ENCODE measurements at places on chromosomes 6 and 20.

DNA sequence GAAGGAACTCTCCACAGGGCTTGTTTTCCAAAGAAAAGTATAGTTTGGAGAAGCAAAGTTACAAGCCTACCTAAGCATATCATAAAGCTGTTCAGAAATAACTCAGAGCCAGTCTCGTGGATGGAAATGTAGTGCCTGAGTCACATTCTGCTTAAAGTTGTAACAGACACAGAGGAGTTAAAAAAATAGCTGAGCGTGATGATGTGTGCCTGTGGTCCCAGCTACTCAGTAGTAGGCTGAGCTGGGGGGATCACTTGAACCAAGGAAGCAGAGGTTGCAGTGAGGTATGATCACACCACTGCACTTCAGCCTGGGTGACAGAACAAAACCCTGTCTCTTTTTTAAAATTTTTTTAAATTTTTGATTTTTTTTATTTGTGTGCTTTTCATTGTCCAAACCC lies 6.6 kb downstream of the ALDH5A1 start:
- DNase-seq, result no peak

- DNase-seq, result no peak
These were observed 648 bp upstream of the RBBP8NL start for GRCh38 chr20:62428002-62428372.

- DNase-seq, result no peak
These were observed 72.0 kb downstream of the LY86 start for GRCh38 chr6:6660339-6661045.

- no peak for DNase-seq
These were observed 291.3 kb upstream of the PRDM1 start for GRCh38 chr6:105794870-105795269.

GRCh38 chr6:128492386-128492785 lies 28.0 kb downstream of the PTPRK start:
- no peak for DNase-seq

- DNase-seq, result no peak
These were observed 7.6 kb upstream of the LKAAEAR1 start for GRCh38 chr20:64091770-64092169.

- DNase-seq, result no peak
These were observed 50.0 kb upstream of the NRSN1 start for GRCh38 chr6:24076011-24076410.

DNA sequence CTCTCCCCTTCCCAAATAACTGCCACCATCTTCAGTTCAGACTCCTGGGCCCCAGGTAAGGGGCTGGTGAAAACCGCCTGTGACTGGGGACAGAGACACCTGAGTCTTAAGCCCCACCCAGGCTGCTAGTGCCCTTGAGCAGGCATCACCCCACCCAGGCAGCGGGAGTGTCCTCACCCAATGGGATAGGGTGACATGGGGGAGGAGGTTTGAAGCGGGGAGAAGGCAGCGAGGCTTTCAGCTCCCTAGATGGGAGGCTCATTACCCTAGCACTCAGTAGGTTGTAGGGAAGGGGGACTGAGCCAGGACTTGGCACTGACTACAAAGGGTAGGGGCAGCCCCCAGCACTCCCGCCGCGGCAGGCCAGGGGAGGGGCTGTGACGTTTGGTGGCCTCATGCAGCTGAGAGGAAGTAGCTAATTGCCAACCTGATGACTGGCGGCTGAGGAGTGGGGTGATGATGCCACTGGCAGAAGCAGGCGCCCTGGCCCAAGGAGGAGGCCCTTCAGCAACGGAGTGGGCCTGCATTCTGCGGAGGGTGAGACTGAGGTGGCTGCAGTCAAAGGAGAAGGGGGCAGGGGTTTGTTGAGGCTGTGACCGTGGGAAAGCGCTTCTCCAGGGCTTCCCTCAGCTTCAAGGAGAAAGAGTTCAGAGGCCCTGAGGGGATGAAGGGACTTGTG lies 126.9 kb downstream of the MRPL14 start:
- peak; percentile 69 for DNase-seq
